ENCODE measurements at places on chromosomes 6 and 20.

DNA sequence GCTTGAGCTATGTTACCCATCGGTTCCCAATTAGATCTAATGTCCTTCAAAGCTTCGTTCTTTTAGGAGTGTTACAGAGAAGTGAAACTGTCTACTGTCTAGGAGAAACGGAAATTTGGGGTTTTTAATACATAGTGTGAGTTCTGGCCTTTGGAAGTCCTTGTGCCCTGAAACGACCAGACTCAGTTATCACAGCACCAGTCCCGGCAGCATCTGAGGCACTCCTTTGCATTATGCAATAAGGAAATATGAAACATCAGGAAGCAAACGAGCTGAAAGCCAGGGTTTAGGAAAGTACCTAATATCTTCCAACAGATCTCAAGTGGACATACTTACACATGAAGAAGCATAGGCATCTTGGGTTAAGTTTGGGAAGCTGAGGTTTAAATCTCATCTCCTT, 61.8 kb upstream of the ADGRF1 start:
- no peak for DNase-seq

DNA sequence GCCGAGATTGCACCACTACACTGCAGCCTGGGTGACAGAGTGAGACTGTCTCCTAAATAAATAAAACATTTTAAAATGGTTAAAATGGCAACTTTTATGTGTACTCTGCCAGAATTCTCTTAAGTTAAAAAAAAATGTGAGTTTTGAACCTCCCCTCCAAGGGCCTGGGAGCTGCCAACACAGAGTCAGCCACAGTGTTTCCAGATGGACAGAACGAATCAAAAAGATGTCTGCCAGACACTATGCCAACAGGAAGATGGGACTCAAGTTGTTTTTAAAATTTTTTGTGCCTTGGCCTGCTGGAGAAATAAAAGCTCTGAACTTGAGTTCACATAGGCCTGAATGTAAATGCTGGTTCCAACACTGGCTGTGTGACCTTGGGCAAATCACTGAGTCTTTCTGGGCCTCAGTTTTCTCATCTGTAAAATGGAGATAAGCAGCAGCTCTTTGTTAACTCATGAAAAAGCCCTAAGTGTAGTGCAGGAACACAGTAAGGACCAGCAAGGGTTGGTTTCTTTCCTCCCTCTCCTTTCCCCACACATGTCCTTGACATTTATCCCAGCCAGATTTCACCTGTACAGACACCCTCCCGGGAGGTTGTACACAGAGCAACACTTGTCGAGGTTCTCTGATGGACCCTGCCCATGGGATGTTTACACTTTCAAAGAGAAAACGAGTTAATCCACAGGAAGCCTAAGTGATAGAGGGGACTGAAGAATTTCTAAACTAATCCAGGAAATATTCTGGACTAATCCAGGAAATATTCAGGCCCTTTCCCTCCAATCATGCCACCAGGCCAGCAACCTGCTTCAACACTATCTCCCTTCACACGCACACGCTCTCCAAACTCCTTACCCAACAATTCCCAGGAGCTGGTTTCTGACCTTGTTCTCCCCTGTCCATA, 35.0 kb downstream of the MRPL14 start:
- no peak for DNase-seq

DNA sequence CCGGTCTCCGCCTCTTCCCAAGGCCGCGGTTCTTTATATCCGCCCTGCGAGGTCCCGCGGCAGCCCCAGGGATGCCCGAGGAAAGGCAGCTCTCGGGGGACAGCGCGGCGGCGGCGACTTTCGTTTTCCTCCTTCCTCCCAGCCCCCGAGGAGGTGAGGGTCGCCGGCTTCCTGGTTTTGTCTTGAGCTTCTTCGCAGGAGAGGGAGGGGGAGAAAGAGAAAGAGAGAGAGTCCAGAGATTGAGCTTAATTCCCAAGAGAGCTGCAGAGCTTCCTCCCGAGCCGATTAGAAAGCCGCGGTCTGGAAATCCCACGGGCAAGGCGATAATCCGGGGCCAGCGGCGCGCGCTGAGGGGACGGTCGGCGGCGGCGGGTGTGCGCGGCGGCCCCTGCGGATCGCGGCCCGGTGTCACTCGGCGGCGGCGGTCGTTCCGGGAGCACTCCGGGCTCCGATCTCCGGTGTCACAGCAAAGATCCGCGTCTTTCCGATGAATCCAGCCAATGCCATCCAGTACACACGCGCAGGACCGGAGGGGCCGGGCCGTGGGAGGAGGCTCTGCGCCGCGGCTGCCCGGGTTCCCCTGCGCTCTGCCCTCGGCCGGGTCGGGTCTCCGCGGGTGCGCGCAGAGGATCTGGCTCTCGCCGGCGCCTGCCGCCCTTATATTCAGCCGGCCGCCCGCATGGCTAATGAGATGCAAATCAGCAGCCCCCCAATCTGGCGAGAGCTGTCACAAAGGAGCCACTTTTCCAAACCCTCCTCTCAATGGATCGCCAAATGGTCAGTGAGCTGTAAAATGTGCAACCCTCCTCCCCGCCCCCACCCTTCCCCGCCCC, at the start of gene DLL1:
DLL1 (minus strand) TSS at position 783 of the 833 bp plus-strand sequence. CDS start 939 bp downstream, outside the sequence.
- peak; percentile 85 for DNase-seq

DNA sequence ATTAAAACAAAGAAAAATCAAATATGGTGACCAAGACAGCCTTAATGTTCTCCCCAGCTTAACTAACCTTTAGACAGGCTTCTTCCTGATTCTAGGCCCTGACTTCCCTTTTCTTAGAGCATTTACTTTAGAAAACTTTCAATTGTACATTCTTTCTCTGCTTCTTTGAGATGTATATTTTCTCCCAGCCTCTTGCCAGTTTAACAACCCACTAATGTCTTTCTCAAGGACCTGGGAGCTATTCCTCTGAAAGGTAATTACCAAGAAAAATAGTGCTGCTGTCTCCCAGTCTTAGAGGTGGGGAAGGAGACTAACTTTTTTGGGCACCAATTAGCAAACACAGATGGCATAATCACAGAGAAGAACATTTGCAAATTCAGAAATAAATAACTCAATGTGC, 62.8 kb upstream of the KCNQ5 start:
- no peak for DNase-seq

DNA sequence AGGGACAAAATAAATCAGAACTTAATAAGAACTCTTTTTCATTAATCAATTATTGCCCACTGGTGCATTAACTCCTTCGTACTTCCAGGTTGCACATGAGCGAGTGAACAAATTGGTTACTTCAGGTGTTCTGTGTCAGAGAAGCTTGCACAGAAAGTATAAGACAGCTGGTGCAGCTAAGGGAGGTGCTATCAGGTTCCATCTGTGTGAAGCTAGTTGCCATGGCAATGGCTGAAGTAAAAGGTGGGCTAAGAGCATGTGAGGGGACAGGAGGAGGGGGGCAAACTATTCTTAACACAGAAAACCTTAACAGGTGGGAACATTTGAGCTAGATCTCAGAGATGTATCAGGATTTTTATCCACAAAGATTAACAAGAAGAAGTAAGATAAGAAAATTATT, 81.6 kb downstream of the MANEA start:
- no peak for DNase-seq

DNA sequence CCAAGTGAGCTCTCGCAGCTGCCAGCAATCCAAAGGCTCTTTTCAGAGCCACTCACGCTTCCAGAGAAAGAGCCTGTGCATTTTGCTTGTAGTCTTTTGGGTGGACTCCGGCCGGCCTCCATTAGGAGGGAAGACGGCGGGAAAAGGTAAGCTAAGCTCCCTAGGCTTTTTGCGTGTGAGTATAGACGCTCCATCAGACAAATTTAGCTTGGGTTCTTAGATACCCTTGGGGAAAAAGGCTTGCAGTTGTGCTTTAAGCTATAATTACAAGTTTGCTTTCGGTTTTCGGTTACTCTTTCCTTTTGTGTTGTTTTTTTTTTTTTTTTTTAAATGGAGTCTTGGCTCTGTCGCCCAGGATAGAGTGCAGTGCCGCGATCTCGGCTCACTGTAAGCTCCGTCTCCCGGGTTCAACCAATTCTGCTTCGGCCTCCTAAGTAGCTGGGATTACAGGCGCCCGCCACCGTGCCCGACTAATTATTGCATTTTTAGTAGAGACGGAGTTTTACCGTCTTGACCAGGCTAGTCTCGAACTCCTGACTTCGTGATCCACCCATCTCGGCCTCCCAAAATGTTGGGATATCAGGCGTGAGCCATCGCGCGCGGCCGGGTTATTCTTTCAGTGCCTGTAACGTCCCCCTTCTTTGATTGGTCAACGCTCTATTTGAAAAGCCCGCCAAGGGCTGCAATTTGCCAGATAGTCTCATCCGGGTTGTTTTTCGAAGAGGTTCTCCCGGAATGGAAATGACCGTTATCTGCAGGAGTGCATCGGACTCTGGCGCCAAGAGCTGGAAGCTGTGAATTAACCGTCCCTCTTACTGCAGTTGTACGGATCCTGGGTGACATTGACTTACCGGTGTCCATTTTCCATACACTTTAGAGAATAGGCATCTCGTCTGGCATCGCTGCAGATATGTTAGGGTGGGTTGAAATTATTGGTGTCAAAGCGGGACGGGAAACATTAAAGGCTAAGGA, 18.1 kb downstream of the OR2B2 start:
- peak; percentile 89 for DNase-seq

DNA sequence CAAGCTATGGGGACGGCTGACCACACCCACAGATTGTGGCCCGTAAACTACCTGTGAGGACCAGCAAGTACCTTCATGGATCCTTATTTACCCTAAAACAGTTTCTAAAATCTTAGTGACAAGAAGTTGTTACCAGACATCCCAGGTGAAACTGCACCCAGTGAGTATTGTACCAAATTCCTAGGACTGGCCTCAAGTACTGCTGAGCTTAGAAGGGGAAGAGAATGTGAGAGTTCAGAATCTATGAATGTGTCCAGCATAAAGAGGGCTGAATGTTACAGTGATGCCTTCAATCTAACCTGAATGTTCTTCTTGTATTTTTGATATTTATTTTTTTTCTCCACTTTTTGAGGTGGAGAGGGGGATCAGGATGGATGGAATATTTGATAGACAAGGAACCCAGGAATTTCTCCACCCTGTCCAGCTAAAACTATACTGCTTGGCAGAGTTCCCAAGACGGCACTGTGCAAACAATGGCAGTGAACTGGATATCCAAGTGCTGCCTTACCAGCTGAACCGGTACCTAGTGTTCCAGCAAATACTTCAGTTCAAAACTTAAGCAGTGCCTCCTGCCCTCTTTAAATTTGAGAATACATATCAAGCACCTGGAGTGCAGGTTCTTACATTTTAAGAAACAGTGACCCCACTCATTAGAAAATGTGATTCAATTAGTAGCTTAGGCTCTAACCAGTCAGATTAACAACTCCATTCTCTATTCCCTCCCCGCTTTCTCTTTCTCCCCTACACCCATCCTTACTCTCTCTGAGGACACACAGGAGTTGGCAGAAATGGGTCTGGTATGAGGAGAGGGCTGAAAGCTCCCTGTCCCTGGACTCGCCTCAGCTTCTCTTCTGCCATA, 427.3 kb upstream of the FLRT3 start:
- no peak for DNase-seq

DNA sequence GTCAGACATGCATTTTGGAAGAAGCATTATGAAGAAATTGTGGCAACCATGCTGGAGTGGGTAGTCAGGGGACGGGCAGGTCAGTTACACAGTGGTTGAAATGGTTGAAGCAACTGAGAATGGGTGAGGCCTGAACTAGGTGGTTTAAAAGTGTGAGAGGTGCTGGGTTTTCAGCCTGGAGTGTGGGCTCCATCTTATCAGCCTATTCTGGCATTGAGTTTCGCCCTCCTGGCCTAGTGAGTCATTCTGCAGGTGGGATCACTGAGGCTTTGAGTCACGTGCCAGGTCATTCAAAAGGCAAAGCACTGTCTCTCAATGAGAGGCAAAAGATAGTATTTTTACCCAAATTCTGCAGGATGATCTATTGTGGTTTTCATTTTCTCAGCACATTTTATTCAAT, 181.9 kb upstream of the CHD6 start:
- DNase-seq: no peak

GRCh38 chr6:32177183-32177787, 920 bp upstream of the RNF5 start:
- no peak for DNase-seq

DNA sequence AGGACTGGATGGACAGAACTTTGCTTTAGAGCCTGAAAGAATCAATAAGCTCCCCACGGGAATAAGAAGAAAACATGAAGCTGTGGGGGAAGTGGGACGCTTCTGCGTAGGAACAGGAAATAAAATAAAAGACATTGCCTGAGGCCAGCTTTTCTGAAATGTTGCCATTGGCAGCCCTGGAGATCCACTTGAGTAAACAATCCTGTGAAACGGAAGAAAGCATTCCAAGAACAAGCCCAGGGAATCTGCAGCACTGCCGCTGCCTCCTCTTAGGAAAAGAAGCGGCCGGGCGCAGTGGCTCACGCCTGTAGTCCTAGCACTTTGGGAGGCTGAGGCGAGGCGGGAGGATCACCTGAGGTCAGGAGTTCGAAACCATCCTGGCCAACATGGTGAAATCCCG, 182.3 kb upstream of the RALGAPA2 start:
- no peak for DNase-seq

DNA sequence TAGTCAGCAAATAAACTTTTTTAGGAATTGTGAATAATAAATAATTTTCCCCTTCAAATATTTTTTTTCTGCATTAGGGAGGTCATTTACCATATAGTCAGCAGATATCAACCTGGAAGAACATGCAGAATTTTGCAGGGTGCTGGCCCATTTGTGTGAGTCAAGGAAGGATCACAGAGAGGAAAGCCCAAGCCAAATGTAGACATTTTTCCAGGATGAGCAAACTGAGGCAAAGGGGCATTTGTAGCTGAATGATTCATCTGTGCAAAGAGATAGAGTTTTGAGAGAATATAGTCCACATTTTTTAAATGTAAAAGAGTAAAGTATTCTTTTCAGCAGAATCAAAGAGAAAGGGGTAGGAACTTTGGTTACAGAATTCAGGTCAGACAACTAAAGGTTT, 555.5 kb upstream of the MARCKS start:
- DNase-seq: no peak

GRCh38 chr6:142879527-142879926, 65.4 kb downstream of the HIVEP2 start:
- no peak for DNase-seq

DNA sequence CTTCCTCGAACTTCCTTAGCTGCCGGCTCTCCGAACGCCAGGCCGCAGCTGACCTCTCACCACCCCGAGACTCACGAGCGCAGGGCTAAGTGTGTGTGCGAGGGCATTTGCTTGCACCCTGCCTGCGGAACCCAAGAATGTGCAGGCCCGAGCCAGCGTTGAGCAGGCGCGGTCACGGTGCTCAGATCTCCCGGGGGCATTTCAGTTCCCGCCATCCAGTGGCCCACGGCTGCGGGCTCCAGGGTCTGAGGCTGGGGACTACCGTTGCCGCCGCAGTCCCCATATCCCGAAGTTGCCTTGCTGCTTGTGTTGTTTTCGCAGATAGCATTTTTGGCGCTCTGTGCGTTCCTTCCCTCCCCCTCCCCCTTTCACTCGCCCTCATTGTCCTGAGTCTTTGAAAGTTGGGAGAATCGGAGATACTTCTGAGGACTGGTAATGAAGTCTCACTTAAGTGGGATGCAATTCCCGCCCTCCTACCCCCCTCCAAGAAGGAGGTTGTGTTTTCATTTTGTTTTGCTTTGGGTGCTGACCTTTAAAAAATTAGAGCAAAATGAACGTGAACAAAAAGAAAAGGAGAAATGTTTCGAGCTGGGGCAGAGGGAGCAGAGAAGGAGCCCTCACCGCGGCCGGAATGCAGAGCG, 1.7 kb downstream of the NR2E1 start:
- peak; percentile 39 for DNase-seq
